Stimulated activated CD4-positive, alpha-beta T cell treated with anti-CD3 and anti-CD28 coated beads, Interleukin-15, amount 100 ng/mL, for 1 hour (primary cell): ENCODE measurements at places on chromosomes 11 and 22.

DNA sequence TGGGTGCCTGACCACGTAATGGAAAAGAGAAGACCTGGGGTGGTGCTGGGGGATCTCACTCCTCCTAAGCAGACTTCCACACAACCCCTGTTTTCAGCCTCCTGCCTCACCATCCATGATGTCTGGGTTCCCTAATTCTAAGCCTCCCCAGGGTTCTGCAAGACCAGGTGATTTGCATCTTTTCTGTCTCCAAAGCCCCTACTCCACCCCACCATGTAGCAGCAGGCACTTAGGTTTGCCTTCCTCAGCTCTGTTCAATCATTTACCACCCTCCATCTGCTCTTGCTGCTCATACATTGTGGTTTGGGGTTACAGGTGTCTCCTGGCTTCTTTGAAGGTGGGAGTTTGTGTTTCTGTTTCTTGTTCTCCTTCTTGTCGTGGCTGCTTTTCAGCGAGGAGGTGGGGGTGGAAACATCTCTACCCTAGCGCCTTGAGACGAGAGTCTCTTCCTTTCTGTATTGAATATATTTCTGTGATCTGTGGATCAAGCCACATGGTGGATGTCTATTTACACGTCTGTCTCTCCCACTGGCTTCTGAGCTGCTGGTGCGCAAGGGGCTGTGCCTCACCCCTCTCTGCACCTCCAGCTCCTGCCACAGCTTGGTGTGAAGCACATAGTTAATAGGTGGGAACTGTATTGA is 6.6 kb upstream of the SSTR3 start:
- no peak for DNase-seq

GRCh38 chr22:30891781-30892180 is 76.8 kb downstream of the MORC2 start:
- no peak for DNase-seq

- DNase-seq = no peak
Observed at GRCh38 chr11:118155776-118156530, 3.3 kb upstream of the SCN4B start.

- DNase-seq = no peak
Observed at GRCh38 chr11:95262994-95263765, 32.2 kb upstream of the SESN3 start.

DNA sequence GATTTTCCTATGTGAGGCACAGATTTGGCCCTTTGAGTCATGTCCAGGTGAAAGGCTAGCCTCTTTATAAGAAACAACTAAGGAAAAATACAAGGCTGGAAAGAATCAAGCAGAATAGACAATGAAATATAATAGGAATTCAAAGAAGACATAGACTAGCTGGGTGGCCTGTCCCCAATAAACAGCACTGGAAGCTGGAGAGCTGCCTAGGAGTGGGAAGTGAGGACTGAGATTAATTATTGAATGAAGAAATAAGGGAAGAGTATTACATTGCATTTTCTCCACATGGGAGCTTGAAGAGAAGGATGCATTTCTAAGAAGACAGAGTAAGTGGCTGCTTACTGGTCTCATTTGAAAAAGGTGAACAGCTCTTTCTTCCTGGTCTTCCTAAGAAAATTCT is 100.0 kb downstream of the CCDC34 start:
- DNase-seq = no peak
